ENCODE measurements at places on chromosomes 6 and 20.

DNA sequence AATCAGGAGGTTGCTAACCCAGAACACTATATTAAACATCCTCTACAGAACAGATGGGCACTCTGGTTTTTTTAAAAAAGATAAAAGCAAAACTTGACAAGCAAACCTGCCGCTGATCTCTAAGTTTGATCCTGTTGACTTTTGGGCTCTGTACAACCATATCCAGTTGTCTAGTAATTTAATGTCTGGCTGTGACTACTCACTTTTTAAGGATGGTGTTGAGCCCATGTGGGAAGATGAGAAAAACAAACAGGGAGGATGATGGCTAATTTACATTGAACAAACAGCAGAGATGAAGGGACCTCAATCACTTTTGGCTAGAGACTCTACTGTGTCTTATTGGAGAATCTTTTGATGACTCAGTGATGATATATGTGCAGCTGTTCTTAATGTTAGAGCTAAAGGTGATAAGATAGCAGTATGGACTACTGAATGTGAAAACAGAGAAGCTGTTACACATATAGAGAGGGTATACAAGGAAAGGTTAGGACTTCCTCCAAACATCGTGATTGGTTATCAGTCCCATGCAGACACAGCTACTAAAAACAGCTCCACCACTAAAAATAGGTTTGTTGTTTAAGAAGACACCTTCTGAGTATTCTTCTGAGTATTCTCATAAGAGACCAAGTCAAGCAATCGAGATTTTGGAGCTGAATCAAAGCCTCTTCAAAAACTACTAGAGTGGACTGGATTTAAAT lies 201.2 kb upstream of the SHLD1 start:
- H3K4me1 ChIP-seq, result peaks cover 40% of the 10 kb centered on the region
- peak overlapping the region; percentile 78 for H3K27ac ChIP-seq

DNA sequence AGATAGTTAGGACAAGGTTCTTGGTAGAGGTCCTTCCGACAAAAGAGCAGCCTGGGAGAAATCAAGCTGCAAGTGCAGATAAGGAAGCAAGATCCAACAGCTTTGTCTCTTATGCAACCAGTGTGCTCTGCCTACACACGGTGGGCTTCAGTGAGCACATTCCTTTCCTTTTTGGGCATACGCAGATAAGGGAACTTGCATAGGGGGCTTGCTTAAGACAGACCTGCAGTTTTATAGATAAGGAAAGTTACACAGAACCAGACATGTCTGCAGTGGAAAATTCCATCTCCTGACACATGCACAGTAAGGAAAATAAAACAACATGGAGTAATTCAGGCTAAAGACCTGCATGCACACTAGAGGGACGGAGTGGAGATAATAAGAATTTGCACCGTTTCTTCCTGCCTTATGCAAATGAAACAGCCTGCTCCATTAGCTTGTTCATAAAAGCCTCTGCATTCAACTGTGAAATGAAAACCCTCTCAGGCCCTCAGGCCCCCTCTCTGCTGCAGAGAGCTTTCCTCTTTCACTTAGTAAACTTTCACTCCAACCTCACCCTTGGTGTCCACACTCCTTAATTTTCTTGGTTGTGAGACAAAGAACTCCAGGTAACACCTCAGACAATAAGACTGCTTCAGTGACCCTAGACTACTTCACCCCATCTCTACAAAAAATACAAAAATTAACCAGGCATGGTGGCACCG lies 97.5 kb upstream of the MYLIP start:
- H3K27ac ChIP-seq, result no peak overlapping the region
- no peak overlapping the region for H3K4me3 ChIP-seq
- peaks cover 5% of the 10 kb centered on the region for H3K4me1 ChIP-seq
- H3K27me3 ChIP-seq, result peaks cover 6% of the 10 kb centered on the region
- no peaks in the 10 kb centered on the region for H3K36me3 ChIP-seq

- peaks cover 77% of the 10 kb centered on the region for H3K4me1 ChIP-seq
- peak overlapping the region; percentile 66 for H3K27ac ChIP-seq
Measured at GRCh38 chr20:50107796-50108331, 5.1 kb downstream of the UBE2V1 start.

DNA sequence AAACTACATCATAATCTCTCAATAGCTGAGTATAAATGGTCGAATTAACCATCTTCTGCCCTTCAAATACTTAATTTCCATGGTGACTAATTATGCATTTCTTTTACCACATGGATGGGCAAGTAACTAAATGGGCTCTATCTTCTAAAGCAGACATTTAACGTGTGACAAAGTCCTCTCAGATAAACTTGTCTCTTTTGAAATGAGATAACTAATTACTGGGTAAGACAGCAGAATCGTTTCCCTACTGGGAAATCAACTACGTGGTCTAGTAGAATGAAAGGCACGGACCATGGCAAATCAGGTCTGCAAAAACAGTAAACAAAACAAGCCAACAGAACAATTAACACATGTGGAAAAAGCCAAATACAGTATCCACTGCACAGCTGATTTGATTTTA lies 137.7 kb downstream of the BACH2 start:
- no peaks in the 10 kb centered on the region for H3K27me3 ChIP-seq
- no peak for DNase-seq
- peaks cover 23% of the 10 kb centered on the region for H3K36me3 ChIP-seq
- no peak overlapping the region for H3K4me3 ChIP-seq
- peak overlapping the region; percentile 79 for H3K27ac ChIP-seq
- H3K4me1 ChIP-seq, result peaks cover 87% of the 10 kb centered on the region

GRCh38 chr20:13333036-13333435 lies 112.0 kb downstream of the ISM1 start:
- peaks cover 17% of the 10 kb centered on the region for H3K4me1 ChIP-seq
- no peak for DNase-seq
- no peak overlapping the region for H3K27ac ChIP-seq
- no peak overlapping the region for H3K4me3 ChIP-seq

DNA sequence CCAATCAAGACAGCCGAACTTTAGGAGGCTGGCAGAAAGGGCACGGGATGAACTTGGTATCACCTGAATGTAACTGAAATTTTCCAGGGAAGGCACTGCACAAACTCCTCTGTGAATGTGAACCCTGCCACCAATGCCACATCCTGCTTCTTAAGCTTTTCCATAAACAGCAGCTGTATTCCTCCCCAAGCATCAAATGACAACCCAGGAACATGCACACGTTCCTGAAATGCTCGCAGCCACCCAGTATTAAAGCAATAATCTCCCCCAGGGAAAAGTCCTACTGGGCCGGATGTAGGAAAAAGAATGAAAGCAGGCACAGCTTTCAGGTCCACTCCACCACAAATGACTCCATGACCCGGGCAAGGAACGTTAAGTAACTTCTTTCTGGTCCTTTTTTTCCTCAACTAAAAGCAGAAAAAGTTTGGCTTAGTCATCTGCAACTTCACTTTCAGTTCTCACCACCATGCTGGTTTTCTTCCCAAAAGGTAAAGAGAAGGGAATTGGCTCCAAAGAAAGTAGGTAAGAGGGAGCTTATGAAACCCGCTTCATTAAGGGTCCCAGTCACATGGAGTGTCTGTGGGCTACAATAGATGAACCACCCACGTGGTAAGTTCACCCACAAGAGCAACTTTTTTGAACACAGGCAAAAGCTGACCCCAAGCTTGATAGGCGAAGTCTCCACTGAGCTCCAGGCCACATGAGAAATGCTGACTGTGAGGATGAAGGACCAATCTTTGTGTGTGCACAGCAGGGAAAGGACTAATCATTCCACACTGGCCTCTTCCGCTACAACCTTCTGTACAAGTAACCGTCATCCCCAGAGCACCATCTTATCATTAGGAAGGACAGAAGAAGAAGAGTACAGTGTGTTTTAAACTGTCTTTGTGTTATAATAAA lies 90.1 kb downstream of the HIVEP2 start:
- no peaks in the 10 kb centered on the region for H3K27me3 ChIP-seq
- no peak for DNase-seq
- H3K4me1 ChIP-seq, result peaks cover 96% of the 10 kb centered on the region
- peak overlapping the region; percentile 60 for H3K4me3 ChIP-seq
- H3K36me3 ChIP-seq, result peaks cover 35% of the 10 kb centered on the region

GRCh38 chr6:113997116-113997515 lies 26.2 kb upstream of the HDAC2 start:
- DNase-seq, result no peak
- H3K36me3 ChIP-seq, result peaks cover 2% of the 10 kb centered on the region
- peaks cover 17% of the 10 kb centered on the region for H3K27me3 ChIP-seq

GRCh38 chr20:48597521-48598302 lies 230.1 kb downstream of the PREX1 start:
- DNase-seq, result no peak
- H3K4me1 ChIP-seq, result no peaks in the 10 kb centered on the region
- no peak overlapping the region for H3K27ac ChIP-seq
- H3K4me3 ChIP-seq, result no peak overlapping the region
- no peaks in the 10 kb centered on the region for H3K36me3 ChIP-seq

DNA sequence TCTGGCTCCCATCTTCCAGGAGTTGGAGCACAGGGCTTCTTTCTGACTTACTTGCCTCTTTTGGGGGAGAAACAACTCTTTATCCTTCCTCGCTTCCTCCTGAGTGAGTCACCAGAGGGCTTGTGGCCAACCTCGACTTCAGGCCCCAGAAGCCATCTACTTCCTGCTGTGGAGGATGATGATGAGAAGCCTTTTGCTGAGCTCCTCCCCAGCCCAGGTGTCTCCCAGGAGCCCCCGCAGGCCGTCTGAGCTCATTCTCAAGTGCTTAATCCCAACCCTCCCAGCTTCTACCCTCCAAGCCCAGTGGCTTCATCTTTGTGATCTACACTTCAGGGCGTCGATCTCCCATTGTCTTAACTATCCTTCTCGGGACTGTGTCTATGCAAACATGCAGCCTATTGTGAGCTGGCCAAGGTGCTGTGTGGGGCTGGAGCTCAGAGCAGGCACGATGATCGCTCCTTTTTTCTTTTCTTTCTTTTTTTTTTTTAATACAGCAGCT lies 27.9 kb downstream of the SDCBP2 start:
- no peaks in the 10 kb centered on the region for H3K36me3 ChIP-seq
- peaks cover 18% of the 10 kb centered on the region for H3K4me1 ChIP-seq
- peak overlapping the region; percentile 32 for H3K4me3 ChIP-seq

DNA sequence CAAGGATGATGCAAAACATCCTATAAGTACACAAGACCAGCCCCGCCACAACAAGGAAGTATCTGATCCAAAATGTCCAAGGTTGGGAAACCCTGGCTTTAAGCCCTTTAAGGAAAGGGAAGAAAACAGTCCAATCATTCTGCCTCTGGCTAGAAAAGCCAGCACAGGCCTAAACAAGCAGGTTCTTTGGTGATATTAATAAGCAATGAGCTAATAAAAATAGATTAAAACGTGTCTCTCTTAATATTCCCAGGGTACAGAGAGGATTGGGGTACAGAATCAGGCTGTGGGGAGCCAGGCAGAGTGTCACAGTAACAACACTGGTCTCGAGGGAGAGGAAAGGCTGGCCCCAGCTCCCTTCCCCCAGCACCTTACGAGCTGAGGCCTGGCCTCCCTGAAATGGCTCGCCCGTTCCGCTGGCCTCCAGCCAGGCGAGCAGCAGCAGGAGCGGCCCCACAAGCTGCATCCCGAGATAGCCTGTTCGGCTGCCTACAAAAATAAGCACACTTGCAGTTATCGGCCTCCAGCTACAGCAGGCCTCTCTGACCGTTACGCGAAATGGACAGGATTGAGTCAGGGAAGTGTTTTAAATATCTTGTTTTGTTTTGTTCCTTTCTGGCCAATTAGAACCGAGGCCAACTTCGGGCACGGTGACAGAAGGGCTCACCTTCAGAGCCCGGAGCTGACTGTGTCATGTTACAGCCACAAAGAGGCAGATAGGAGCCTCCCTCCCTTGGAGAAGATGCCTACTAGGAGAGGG lies 4.0 kb upstream of the ZMYND8 start:
- no peak for DNase-seq
- H3K27me3 ChIP-seq, result no peaks in the 10 kb centered on the region
- peaks cover 44% of the 10 kb centered on the region for H3K4me1 ChIP-seq
- peak overlapping the region; percentile 8 for H3K27ac ChIP-seq
- H3K4me3 ChIP-seq, result no peak overlapping the region

GRCh38 chr6:139577124-139577762 lies 202.8 kb upstream of the CITED2 start:
- peaks cover 18% of the 10 kb centered on the region for H3K27me3 ChIP-seq
- H3K36me3 ChIP-seq, result no peaks in the 10 kb centered on the region
- no peak for DNase-seq
- H3K4me3 ChIP-seq, result no peak overlapping the region

DNA sequence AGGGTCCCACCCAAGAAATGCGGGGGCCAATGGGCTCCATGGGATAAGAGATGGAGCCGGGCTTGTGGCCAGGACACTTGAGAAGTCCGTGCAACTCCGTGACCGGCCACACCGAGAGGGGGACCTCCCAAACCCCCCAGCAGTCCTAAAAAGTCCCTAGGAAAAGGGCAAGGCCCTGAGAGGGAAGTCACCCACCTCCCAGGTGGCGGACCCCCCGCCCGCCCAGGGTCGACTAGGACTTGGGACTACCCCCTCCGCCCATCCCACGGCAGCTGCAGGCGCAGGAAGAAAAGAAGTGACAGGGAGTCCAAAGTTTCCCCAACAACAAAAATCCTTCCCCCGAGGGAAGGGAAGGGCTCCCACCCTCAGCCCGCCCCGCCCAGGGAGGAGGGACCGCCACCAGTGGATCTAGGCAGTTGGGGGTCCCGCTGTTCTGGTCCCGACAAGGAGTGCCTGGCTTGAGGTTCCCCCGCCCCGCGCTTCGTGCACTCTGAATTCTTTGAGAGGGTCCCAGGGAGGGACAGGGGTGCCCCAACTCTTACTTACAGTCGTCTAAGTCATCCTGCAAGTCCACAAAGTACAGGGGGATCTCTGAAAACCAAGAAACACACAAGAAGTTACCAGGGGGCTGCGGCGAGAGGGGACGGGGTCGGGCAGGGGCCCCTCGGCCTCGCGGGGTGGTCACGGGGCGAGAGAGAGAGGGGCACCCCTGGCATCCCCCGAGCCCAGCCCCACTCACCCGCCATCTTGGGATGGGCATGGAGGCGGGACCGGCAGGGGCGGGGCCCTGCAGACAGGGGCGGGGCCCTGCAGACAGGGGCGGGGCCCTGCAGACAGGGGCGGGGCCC lies 611 bp upstream of the RAB22A start:
- peak overlapping the region; percentile 90 for H3K27ac ChIP-seq
- H3K4me3 ChIP-seq, result peak overlapping the region; percentile 79
- DNase-seq, result peak; percentile 39
- peaks cover 24% of the 10 kb centered on the region for H3K36me3 ChIP-seq
- H3K4me1 ChIP-seq, result peaks cover 70% of the 10 kb centered on the region

DNA sequence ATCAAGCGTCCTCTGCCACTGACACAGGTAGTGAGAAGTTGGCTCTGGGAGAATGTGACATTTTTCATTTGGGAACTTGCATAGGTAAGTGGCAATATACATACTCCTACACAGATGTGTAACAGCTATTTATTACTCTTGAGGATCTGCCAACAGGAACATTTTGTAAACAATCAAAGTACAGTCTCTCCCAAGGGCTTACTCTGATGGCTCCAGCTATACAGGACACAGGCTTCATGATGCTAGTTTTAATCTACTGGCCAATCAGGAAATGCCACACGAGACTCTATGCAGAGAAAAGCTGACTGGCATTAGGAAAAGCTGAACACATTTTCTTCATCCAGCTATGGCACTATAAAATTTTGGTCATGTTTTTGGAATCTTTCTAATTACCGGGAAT lies 57.8 kb downstream of the POPDC3 start:
- peaks cover 11% of the 10 kb centered on the region for H3K27me3 ChIP-seq
- H3K36me3 ChIP-seq, result no peaks in the 10 kb centered on the region
- DNase-seq, result no peak
- no peaks in the 10 kb centered on the region for H3K4me1 ChIP-seq
- no peak overlapping the region for H3K4me3 ChIP-seq

- no peak for DNase-seq
- no peak overlapping the region for H3K27ac ChIP-seq
- no peak overlapping the region for H3K4me3 ChIP-seq
- H3K27me3 ChIP-seq, result no peaks in the 10 kb centered on the region
- H3K4me1 ChIP-seq, result peaks cover 12% of the 10 kb centered on the region
Measured at GRCh38 chr6:47254906-47255305, 54.8 kb downstream of the TNFRSF21 start.

GRCh38 chr20:14996883-14997672 lies 659.7 kb upstream of the FLRT3 start:
- DNase-seq, result no peak
- H3K4me3 ChIP-seq, result no peak overlapping the region
- no peaks in the 10 kb centered on the region for H3K27me3 ChIP-seq
- no peak overlapping the region for H3K27ac ChIP-seq

Measured in activated CD4-positive, alpha-beta T cell treated with anti-CD3 and anti-CD28 coated beads for 36 hours (primary cell).